ENCODE measurements at places on chromosomes 3 and 15.
A peak's percentile ranks its signal among the peaks of the same experiment; 100 is the strongest.

DNA sequence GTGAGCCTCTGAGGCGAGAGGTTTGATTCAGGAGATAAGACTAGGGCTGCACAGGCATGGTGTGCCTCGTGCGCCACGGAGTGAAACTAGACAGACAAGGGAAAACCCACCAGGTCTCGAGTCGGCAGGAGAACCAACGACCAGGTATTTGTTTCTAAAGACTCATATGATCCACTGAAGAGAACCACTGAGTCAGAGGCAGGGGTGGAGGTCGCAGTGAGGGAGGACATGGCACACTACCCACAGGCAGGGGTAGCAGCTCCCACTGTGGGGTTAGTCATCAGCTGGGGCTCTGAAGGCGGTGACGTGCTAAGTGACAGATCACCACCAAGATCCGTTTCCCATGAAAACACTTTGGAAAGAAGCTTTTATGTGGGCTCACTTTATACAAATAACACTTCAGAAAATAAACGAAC lies 45.7 kb downstream of the CHSY1 start:
- DNase-seq, result no peak

- DNase-seq, result no peak
Observed at GRCh38 chr3:179133575-179133974, 14.6 kb upstream of the PIK3CA start.

- peak; percentile 80 for DNase-seq
Observed at GRCh38 chr3:65883613-65884012, 155.1 kb downstream of the MAGI1 start.

DNA sequence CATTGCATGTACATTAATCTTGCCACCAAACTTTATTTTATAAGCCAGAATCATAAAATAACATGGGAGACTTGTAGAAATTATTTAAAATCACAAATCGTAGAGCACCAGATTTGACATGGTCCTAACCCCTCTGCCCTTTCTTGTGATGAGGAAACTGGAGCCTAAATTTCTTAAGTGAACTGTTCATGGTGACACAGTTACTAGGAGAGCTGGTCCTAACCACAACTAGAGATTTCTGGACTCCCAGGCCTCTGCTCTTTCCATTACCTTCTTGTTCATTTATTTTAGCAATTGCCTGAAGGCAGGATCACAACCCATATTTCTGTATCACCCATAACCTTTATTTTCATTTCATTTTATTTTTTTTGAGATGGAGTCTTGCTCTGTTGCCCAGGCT lies 352.5 kb downstream of the LPP start:
- no peak for DNase-seq

DNA sequence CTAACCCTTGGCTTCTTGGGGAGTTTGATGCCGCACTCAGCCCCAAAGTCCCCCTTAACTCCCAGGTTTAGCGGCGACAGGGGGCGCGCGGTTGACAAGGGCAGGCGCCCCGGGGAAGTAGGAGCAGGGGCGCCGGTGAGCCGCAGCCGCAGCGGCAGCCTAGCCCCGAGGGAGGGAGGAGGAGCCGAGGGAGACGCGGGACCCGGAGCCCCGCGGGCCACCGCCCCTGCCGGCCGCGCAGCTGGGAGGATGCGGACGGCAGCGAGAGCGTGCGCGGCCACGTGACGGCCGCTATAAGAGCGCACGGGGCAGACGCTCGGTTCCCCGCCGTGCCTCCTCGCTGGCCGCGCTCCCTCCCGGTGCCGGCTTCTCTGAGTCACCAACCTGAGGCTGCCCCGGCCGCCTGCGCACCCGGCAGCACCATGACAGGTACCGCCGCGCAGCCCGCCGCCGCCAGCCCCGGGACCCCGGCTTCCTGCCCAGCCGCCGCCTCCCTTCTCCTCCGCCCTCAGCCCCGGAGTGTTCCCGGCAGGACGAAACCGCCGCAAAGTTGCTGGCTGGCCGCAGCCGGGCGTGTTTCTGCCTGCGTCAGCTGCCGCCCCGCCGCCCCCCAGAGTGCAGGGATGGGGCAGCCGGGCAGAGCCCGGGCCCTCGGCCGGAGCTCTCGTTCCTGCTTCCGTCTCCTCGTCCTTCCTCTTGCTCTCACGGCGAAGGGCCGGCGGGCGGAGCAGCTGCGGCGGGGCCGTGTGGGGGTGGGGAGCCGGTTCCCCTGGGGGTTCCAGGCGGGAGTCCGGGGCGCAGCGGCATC lies at the start of gene GYG1:
GYG1 (plus strand) TSS at position 322 of the 808 bp plus-strand sequence; CDS start at position 423, 101 bp downstream.
- peak; percentile 74 for DNase-seq

All from NCI-H345 (cell line).